ENCODE measurements at places on chromosomes 1 and 21. TPM values are rescaled to one million over a fixed set of nuclear protein-coding genes. Genes with fewer than 3 reads are reported as not detected.
A peak's percentile ranks its signal among the peaks of the same experiment; 100 is the strongest.

Gene GJA8
- polyA plus RNA-seq, result not detected

Gene SLC6A9
- polyA plus RNA-seq, result 24.9 TPM

DNA sequence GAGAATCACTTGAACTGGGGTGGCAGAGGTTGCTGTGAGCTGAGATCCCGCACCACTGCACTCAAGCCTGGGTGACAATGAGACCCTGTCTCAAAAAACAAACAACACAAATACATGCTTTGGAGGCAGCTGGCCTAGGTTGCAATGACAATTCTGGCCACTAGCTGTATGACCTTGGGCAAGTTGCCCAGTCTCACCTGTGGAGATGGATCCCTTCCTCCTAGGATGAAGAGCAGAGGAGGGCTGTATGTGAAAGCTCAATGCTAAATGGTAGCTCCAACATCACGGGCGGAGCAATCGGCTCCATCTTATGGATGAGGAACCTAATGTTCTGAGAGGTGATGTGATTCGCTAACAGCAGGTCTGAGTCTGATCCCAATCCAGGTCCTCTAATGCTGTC lies 20.6 kb downstream of the ADORA1 start:
- no peak for DNase-seq

- DNase-seq, result no peak
These were observed 46.1 kb upstream of the HTR1D start for GRCh38 chr1:23263380-23263887.

- DNase-seq, result no peak
These were observed 1.2 kb downstream of the ARHGEF11 start for GRCh38 chr1:157044326-157044725.

- DNase-seq, result peak; percentile 58
These were observed 6.5 kb downstream of the KCNN3 start for GRCh38 chr1:154863315-154864174.

DNA sequence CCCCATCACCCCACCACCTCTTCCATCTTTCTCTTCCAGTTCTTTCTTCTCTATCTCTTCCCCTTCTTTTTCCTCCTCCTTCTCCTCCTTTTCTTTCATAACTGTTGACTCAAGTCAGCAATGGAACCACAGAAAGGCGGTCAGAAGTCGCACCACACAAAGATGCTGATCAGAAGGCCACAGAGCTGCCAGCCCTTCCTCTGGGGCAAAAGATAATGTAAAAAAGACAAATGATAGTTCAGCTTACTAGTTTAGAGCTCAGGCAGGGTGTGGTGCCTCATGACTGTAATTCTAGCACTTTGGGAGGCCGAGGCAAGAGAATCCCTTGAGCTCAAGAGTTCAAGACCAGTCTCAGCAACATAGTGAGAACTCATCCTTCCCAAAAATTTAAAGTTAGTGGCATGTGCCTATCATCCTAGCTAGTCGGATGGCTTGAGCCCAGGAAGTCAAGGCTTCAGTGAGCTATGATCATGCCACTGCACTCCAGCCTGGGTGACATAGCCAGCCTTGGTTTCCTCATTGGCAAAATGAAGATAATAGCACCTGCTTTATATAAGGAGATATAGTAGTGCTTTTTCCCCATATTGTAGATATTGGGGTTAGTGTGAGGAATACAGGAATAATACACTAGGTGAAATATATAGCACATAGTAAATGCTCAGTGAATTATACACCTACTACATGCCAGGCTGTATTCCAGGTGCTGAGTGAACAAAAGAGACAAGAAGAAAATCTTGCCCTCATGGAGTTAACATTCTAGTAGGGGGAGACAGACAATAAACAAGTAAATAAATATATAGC lies 12.5 kb upstream of the IGSF3 start:
- no peak for DNase-seq

Measured in hepatocyte (in vitro differentiated cells).